ENCODE measurements at places on chromosomes 5 and 9.

GRCh38 chr5:33594006-33594405 is 153.2 kb downstream of the TARS1 start:
- DNase-seq = no peak

DNA sequence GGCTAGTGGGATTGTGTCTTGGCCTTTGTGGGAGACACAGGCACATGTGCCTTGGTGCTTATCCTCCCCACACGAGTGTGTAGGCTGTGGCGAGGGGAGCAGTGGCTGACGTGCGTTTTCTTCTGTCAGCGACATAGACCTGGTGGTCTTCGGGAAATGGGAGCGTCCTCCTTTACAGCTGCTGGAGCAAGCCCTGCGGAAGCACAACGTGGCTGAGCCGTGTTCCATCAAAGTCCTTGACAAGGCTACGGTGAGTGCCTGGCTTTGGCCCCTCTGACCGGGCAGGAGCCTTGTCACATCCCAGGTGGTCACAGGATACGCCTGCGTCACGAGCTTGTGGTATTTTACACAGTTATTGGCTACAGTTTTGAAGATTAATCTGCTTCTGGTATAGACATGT is 26.4 kb downstream of the TENT4A start:
- no peak for DNase-seq

- no peak for DNase-seq
Observed at GRCh38 chr5:131548176-131548575, 86.9 kb downstream of the RAPGEF6 start.

DNA sequence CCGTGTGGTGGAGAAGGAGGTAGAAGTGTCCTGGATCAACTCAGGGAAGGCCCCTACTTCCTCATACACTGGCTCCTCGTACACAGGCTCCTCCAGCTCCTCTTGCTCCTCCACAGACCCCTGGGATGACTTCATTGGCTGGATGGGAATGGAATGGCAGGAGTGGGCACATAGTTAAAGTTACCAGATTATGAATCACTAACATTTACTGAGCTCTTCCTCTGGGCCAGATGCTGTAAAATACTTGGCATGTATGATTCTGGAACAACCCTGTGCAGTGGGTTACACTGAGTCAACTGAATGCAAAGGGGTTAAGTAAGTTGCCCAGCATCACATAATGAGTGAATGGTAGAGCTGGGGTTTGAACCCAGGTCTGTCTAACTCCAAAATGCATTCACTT is 3.1 kb upstream of the FCHSD1 start:
- DNase-seq = no peak

GRCh38 chr5:78495800-78496199 is 135.4 kb downstream of the SCAMP1 start:
- no peak for DNase-seq

- DNase-seq = no peak
Observed at GRCh38 chr9:111821006-111821528, 26.3 kb upstream of the SHOC1 start.

DNA sequence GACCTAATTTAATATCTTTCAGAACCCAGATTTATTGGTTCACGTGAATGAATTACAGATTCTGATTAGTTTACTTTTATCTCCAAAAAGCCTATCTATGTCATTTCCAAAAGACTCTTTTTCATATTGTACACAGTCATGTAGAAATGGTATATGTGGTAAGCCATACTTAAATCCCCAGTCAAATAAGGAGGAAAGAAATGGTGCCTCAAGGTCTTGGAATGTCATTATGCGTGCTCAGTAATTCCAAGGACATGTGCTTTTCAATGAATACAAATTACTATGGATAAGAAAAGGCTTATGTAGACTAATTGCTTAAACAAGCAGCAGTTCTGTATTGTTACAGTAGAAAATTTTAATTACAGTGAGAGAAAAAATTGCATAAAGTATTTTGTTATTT is 64.1 kb upstream of the TYRP1 start:
- no peak for DNase-seq

DNA sequence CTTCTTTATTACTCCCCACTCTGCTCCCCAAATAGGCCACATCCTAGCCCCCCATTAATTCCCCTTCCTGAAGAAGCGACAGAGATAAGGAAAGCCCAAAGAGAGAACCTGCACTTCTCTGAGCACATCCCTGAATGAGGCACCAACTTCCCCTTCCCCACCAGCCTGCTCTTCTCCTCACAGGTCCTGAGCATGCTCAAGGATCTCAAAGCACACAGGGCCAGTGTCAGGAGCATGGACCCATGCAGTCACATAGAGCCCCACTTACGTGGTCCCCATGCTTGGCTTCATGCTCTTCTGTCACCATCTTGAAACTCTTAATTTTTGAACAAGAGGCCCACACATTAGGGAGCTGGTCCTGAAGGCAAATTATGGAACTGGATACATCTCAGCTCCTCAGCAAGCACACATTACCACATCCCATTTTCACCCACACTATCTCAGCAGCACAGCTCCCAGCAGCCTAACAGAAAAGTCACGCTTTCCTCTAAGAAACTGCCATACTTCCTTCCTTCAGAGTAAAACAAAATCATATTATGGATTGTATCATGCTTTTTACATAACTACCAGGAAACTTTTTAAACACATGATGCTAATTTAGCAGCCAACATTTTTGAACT is 99.8 kb downstream of the NFIB start:
- peak; percentile 11 for DNase-seq

DNA sequence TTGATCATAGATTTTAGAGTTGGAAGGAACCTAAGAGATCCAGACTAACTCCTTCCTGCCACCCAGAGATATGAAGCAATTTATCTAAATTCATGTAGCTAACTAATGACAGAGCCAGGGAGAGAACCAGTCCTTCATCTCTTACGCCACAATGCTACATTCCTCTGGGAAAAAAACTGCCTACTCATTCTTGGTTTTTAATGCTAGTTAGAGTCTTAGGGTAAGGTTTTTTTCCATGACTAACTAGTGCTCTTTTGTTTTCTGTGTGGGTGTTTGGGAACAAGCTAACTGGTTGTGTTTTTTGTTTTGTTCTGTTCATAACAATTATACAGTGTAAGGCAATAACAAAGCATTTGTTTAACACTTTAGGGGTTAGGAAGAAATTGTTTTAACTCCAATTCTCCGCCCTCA is 52.4 kb downstream of the SLC44A1 start:
- no peak for DNase-seq

DNA sequence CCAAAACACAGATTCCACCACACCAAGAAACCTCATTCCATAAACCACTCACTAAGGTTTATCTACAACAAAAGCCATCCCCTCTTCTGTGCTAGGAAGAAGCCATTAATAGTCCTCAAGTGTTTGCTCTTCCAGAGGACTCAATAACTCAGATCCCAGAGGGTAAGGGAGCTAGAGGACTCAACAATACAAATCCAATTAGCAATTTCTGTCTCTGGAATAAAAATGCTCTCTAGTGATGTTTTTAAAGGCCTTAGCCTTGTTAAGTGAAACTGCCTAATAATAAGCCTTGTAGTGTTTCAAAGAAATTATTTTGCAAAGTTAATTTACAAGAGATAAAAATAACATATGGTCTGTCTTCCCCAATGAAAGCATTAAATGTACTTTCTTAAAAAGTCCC is 942.4 kb downstream of the CDH12 start:
- no peak for DNase-seq

DNA sequence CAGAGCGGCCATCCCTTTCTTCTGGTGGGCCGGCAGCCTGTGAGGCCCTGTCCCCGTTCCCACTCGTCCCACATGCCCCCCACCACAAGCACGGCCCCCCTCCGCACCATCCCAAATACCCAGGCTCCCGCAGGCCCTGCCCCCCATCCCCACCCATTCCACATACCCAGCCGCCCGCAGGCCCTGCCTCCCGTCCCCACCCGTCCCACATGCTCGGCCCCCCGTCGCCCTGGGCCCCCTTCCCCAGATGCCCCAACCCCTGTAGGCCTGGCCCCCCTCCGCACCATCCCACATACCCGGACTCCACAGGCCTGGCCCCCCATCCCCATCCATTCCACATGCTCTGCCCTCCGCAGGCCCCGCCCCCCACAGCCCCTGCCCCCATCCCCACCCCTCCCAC is 11.5 kb downstream of the SLC6A19 start:
- no peak for DNase-seq

DNA sequence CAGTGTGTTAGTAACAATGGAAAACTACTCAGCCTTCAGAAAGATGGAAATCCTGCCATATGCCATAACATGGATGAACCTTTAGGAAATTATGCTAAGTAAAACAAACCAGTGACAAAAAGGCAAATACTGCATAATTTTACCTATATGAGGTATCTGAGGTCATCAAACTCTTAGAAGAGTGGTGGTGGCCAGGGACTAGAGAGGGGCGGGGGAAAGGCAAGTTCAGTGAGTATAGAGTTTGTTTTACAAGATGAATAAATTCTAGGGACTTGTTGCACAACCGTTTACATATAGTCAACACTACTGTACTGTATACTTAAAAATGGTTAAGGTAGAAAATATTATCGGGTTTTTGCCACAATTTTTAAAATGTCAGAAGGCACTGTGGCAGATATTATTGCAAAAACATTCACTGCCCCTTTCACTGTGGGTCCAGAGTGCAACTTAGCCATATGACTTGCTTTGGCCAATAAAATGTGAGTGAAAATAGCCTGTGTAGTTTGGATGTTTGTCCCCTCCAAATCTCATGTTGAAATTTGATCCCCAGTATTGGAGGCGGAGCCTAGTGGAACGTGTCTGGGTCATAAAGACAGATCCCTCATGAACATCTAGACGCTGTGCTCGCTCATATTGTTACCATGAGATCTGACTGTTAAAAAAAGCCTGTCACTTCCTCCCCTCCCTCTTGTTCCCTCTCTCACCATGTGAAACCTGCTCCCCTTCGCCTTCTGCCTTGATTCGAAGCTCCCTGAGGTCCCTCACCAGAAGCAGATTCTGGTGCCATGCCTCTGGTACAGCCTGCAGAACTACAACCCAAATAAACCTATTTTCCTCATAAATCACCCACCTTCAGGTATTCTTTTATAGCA is 9.5 kb downstream of the ZNF367 start:
- no peak for DNase-seq

GRCh38 chr5:145509336-145510136 is 325.6 kb downstream of the PRELID2 start:
- DNase-seq = no peak

GRCh38 chr5:34008802-34009201 is 952 bp upstream of the AMACR start:
- no peak for DNase-seq

Measured in K562 (cell line).